ENCODE measurements at places on chromosomes 3 and 15. TPM values are rescaled to one million over a fixed set of nuclear protein-coding genes. Genes with fewer than 3 reads are reported as not detected.

DNA sequence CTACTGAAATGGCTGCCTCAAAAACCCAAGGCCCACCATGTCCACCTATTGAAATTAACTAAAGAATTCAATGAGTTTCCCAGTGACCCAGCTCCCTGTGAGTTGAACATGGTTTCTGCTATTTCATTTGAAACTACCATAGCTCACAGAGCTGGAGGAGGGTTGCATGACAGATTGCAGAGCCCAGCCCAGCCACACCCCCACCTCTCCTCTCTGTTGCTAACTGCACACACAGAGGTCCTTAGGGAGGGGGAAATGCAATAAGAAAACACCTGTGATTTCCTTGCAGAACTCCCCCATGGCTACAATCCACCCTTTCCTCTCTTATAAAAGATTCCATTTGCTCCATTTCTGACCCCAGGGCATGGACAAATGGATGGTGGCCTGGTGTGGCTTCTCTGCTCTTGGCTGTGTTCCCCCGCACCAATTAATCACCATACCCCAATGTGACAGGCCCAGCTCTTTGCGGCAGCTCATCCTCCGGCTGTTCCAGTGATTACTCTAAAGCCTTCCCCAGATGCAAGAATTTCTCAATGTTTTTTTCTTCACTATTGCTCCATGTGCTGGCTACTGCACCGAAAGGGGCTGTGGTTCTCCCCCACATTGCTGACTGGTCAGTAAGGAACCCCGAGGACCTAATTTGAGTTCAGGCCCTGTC is 208.4 kb upstream of the KBTBD8 start:
- peak; percentile 29 for DNase-seq

- no peak for DNase-seq
These were observed 80.8 kb upstream of the GPR149 start for GRCh38 chr3:154510780-154511179.

DNA sequence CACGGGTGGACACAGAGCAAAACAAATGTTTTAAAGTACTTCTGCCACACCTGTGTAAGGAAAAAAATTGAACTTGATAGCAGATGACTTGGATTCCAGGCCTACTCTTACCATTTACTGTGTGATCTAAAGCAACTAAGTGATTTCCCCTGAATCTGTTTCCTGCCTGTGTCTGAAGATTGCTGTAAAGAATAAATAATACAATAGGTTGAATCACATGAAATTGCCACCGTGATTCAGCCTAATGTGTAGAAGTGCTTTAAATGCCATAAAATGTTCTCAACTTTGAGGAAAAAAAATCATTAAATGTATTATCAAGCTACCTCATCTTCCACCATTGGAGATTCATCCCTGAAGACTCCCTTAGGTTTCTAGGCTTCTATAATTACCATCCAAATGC is 27.6 kb upstream of the NUDT16 start:
- no peak for DNase-seq

DNA sequence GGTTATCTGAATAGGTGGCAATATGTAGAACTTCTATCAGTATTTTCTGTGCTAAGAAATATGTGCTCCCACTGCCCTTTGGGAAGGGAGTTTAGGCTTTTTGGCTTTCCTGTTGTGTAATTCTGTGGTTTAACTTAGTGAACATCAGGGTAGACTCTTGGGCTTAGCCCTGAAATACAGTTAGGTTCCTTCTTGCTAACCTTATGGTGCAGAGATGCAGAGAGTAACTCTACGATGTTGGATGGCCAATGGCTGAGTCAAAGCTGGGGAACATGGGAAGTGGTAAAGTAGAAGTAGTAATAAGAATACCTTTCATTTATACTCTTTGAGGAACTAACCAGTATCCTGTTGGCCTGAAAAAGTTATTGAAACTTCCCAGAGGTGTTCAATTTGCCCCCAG is 80.8 kb upstream of the IL12A start:
- no peak for DNase-seq

GRCh38 chr3:33196538-33196937 is 22.1 kb downstream of the SUSD5 start:
- no peak for DNase-seq

DNA sequence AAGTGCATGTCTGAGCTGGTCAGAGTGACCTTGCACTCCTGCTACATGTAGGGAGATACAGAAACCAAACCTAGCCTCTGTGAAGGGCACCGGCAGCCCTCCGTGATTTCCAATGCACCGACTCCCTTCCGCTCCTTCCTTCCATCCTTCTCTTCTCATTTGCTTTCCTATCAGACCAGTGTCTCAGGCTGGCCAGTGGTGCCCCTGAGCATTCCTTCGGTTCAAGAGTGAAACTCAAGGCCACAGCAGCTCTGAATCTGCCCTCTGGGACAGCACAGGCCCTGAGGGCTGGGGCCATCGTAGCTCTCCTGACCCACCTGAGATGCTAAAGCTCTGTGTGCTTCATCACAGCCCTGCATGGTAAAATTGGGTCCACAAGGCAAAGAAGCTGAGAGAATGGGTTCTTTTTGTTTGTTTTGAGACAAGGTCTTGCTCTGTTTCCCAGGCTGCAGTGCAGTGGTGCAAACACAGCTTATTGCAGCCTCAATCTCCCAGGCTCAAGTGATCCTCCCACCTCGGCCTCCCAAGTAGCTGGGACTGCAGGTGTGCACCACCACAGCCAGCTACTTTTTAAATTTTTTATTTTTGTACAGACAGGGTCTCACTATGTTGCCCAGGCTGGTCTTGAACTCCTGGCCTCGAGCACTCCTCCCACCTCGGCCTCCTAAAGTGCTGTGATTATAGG is 2.3 kb upstream of the BMF start:
- no peak for DNase-seq

GRCh38 chr3:162139841-162140240 is 643.2 kb downstream of the OTOL1 start:
- no peak for DNase-seq

DNA sequence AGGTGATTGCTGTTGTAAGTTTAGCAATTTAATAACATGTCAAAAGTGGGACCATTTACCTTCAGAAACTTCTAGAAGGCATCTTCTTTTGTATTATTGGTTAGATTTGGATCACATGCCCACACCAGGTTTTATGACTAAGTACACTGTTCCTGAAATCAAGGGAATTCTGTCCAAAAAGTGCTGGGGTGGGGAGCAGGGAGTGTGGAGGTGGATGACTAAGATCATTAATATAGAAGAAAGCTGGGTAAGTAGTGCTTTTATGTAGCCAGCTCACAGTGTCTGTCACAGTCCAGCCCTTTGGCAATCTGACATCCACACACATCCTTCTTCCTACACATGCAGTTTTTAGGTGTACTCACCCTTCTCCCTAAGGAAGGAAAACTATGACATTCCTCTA is 120.0 kb downstream of the TMCO5A start:
- DNase-seq = no peak

DNA sequence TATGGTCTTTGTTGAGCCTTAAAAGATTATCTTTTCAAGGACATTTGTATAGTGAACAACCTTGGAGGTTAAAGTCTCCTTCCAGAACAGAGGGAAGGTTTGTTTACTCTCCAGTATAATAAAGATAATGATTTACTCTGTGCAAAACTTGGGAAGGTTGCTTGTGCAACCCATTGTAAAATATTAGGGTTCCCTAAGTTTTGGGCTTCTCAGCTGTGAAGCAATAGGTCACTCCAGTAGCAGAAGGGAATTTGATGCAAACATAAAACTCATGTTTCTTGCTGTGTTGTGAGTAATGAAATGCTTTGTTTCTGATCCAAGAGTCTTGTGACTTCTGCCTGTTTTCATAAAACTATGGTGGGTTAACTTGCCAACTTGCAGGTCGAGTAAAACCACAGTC is 177.5 kb downstream of the SUCNR1 start:
- no peak for DNase-seq

DNA sequence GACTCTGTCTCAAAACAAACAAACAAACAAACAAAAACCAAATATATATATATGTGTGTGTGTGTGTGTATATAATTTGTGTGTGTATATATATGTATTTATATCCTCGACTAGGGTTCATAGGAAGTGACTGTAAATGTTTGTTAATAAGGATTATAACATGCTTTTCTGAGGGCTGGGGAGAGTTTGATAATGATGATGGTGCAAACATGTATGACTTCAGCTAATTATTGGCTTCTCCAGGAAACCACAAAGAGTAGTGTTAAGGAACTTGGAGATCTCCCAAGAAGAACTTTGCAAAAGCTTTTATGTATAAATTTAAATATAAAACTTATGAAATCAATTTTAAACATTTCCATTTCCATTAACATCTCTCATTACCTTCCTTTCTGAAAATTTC is 3.9 kb upstream of the OPA1 start:
- DNase-seq = no peak

DNA sequence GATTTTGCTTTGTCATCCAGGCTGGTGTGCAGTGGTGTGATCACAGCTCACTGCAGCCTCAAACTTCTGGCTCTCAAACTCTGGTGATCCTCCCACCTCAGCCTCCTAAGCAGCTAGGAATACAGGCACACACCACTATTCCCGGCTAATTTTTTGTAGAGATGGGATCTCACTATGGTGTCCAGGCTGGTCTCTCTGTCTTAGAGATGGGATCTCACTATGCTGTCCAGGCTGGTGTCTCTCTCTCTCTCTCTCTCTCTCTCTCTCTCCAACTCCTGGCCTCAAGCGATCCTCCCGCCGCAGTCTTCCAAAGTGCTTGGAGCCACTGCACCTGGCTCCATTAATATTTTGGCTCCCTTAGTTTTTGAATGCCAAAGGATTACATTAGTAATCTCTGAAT is 17.7 kb downstream of the USF3 start:
- no peak for DNase-seq

DNA sequence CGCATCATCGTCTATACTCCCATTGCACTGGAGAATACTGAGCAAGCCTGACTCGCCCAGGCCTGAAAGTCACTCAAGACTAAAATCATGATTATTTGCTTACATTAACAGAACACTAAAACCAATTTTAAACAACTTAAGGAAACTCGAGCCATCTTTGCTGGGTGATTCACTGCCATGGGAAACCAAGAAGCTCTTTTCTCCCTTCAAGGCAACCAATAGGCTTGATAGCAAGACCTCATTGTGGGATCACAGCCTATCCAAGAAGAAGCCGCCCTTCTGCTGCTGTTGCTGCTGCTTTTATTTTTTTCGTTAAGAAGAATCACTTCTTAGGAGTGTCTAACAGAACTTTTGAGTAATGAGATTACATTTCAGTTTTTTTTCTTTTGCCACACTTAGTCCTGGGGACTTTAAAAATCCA is 479.4 kb downstream of the FOXP1 start:
- DNase-seq = no peak

- no peak for DNase-seq
These were observed 173.7 kb upstream of the CRBN start for GRCh38 chr3:3353153-3353552.

GRCh38 chr3:43695863-43696262 is 5.1 kb downstream of the ABHD5 start:
- no peak for DNase-seq

GRCh38 chr3:66031102-66031698 is 7.5 kb downstream of the MAGI1 start:
- no peak for DNase-seq

- no peak for DNase-seq
These were observed 14.2 kb upstream of the HOMER2 start for GRCh38 chr15:82966671-82967071.

DNA sequence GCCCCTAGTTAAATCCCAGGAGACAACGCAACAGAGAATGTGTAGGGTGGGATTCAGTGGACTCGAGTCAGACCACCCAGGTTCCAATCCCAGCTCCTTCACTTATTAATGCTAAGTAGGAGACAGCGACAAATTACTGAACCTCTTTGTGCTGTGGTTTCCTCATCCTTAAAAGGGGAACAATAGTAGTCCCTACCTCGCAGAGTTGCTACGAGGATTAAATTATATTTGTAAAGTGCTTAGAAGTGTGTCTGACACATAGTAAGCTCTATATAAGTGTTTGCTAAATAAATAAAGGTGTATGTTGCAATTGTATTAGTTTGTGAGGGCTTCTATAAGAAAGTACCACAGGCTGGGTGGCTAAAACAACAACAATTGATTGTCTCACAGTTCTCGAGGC is 58.0 kb upstream of the PPARG start:
- DNase-seq = no peak

DNA sequence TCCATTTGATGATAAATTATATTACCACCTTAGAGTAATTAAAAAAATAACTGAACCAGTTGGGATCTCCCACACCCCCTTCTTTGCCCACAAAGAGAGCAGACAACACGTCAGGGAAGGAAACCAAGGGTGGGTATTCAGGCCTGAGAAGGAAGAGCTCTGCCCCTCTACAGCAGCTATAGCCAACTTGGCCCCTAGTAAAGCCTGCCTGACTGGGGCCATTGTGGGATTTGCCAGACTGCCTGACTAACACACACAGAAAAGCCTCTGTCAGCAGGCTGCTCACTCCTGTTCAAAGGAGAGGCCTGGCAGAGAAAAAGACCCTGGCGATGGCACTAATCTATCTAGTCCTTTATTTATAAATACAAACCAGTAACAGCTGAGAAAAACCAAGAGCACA is 41.4 kb downstream of the ATP8B4 start:
- no peak for DNase-seq

PARP15 gene
- polyA plus RNA-seq = not detected

SH3GL3 gene
- polyA plus RNA-seq = not detected

TMEM42 gene
- polyA plus RNA-seq = 42.4 TPM

EFCC1 gene
- not detected for polyA plus RNA-seq

STRA6 gene
- polyA plus RNA-seq = 27.9 TPM

FBXL2 gene
- polyA plus RNA-seq = 13.7 TPM

ROPN1 gene
- polyA plus RNA-seq = not detected

AGTR1 gene
- polyA plus RNA-seq = 0.32 TPM

CSPG4 gene
- polyA plus RNA-seq = 0.35 TPM

NR2E3 gene
- polyA plus RNA-seq = 0.18 TPM

MOBP gene
- not detected for polyA plus RNA-seq

GOLGA8T gene
- 0.06 TPM for polyA plus RNA-seq

TM4SF18 gene
- 0.32 TPM for polyA plus RNA-seq

COL6A5 gene
- polyA plus RNA-seq = not detected

CFAP91 gene
- polyA plus RNA-seq = 3.7 TPM
